HS-27A (cell line): ENCODE measurements at places on chromosomes 7 and 10.

- DNase-seq = no peak
Measured at GRCh38 chr7:108102671-108103312, 27.4 kb downstream of the LAMB4 start.

DNA sequence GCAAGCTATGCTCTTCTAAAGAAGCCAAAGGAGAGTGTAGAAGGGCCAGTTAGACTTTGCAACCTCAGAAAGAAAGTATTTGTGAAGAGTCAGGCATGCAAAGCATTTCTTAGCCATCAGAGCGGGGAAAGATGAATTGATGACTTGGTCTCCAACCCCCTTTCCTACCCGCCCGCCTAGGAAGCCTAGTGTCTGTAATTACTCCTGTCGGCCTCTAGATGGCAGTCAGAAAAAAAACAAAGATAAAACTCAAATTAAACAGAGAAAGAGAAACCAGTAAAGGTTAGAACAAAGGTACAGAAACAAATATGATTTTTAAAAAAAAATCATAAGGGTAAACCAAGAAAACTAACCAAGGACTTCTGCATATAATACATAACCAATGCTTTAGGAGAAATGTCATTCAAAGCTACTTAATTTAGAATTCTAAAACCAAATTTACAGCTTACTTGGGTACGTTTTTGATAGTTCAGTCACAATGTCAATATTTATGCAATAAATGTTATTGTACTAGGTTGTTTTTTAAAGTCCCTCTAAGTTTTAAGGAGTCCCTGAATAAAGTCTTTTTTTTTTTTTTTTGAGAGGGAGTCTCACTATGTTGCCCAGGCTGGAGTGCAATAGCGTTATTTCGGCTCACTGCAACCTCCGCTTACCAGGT lies 97.6 kb downstream of the LYZL1 start:
- no peak for DNase-seq

GRCh38 chr10:95352684-95353083 lies 61.9 kb upstream of the PDLIM1 start:
- DNase-seq = no peak

GRCh38 chr10:103676851-103677417 lies 178.4 kb downstream of the SH3PXD2A start:
- no peak for DNase-seq

DNA sequence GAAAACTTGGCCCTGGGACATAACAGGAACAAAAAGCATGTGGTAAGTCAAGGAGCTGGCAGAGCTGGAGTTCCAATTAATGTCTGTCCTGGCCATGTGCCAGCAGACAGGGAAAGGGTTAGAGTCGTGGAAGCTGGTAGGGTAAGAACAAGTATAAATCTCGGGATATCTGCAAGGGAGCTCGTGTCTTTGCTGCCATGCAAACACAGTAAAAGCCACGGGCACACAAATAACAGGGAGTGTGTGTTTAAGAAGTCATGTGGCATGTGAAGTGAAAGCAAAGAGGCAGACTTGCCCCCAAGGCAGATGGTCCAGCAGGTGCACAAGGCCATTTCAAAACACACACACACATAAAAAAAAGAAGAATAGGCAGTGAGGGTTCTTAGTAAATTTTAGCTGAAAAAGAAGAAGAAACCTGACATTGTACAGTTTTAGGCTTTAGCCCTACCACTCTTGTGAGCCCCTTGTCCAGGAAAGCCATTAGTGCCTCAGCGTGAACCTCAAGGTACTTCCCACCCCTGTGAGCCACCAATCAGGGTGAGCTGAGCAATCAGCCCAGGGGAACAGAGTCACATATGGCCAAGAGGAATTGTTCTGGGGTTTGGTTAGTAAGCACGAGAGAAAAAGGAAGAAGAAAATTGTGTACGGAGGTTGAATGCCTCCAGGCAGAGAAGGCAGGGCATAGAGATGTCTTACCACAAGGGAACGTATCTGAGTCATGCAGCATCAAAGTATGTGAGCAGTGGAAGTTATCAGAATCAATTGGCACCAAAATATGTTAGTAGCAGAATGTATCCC lies 32.8 kb upstream of the ARHGAP12 start:
- no peak for DNase-seq

- no peak for DNase-seq
Measured at GRCh38 chr7:158618745-158619140, 31.1 kb upstream of the PTPRN2 start.

DNA sequence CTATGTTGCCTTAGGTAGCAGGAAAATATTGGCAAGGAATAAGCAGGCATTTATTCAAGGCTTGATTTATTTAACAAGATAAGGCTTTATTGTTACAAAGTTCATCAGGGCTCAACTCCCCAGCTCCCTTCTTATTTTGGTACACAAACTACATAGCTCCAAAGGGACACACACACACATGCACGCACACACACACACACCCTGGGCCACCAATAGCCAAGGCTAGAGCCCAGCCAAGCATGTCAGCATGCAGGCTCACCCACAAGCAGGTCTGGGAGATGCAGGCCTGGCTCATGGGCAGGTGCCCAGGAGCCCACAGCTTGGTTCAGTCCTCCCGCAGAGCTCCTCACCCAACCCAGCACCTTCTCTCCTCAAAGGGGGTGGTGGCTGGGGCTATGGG lies 23.4 kb downstream of the LEP start:
- no peak for DNase-seq

DNA sequence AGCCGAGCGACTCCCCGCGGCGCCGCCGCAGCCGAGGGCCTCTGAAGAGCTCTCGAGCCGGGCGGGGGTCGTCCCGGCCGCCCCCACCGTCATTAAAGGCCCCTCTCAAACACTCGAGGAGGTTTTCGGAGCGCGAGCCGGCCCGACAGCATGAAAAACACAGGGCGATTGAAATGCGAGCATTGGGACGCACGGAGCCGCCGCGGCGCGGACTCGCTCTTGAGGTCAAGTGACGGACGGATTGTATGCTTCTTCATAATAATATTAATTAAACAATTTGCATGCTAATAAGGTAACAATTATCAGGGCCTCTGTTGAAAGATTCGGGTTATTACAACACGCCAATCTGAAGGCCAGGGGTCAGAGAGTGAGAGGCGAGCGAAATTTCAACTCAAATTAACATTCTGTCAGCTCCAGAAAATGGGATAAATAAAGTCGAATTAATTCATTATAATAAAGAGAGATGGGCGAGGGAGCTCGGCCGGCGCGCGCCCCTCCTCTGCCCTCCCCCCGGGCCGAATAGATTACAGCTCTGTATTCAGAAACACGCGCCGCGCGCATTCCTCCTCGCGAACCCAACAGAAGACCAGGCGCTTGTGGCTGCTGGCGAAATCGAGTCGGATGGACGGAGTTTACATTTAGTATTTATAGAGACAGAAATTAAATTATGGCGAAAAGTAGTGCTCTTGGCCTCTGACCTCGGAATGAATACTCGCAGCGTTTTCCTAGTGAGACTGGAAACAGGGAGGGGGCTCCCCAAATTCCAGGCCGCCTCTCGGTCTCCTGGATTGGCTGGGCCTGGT lies 2.1 kb upstream of the UNCX start:
- no peak for DNase-seq

GRCh38 chr10:118768041-118768919 lies 13.5 kb upstream of the CACUL1 start:
- no peak for DNase-seq

GRCh38 chr7:142334806-142335205 lies 76.9 kb upstream of the PRSS58 start:
- no peak for DNase-seq

GRCh38 chr7:134366481-134366880 lies 49.8 kb upstream of the SLC35B4 start:
- DNase-seq = no peak

- no peak for DNase-seq
Measured at GRCh38 chr7:92557249-92557648, 28.7 kb downstream of the RBM48 start.

- DNase-seq = no peak
Measured at GRCh38 chr7:124460056-124460450, 305.5 kb downstream of the GPR37 start.

DNA sequence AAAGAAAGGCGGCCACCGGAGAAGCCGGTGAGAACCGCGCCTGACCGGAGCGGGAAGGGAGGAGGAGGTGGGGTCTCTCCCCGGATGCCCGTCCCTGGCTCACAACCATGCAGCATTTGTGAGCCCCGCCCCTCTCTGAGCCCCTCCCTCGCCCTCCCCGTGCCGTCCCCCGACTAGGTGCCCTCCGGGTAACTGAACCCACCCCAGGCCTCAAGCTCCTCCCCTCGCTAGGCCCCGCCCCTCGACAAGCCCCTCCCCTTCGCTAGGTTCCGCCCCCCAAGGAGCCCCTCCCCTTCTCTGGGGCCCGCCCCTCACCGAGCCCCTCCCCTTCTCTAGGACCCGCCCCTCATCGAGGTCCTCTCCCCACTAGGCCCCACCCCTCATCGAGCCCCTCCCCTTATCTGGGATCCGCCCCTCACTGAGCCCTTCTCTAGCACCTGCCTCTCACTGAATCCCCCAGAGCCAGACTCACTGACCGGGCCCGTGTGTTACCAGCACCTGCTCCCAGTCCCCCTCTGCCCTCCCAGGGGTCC lies 42.2 kb upstream of the HSPB1 start:
- DNase-seq = no peak

DNA sequence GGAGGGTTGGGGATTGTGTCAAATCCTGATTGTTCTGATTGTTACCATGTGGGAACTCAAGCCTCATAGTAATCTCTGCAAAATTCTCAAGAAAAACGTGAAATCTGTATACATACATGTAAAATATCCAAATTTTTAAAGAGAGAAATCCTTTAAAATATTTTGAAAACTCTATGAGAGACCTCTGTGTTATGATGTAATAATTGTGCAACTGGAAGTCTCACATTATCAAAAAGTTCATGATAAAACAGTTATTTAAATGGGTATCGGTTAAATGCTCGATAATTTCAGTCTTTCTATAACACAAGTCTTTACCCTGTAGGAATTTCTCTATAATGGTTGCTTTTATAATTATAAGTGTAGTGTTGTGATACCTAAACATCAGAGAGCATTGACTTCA lies 95.5 kb downstream of the TMEM26 start:
- no peak for DNase-seq

DNA sequence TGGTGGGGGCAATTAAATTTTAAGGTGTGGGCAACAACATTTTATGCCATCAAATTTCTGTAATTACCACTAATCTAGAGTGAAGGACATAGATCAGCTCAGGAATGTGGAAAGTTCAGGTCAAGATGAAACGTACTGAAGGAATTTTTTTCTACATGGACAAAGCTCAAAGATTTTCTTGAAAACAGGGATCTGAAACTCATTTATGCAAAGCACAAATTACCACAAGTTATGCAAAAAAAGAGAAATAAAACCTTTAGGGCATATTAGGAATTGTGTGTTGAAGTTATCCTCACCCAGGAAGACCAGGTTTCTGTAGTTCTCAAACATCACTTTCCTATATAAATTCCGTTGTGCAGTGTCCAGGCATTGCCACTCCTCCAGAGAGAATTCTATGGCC lies 18.9 kb downstream of the ZNF680 start:
- DNase-seq = no peak

DNA sequence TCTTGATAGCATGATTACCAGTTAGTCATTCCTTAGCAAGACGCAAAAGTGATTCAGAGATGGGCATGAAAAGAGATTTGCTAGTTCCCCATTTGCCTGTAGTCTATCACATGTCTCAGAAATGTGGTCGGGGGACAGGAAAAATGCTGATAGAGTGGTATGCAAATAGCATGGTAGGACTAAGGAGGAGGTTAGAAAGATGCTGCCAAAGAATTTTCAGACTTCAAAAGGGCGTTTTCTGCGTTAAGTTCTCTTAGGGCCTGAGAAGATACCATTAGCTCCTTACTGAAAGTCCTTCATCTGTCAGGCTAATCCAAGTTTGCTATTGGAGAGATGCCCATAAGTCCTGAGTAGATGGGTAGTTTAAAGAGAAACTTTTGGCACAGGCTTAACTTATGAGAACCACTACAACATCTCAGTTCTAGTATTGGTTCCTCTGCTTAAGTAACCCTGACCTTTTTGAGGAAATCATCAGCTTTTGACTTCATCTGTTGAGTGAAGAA lies 2.7 kb downstream of the CALD1 start:
- DNase-seq = no peak

- no peak for DNase-seq
Measured at GRCh38 chr10:65341323-65341925, 1584.4 kb upstream of the LRRTM3 start.

GRCh38 chr10:103373544-103373943 lies 5.8 kb downstream of the TAF5 start:
- DNase-seq = no peak
